Foreskin fibroblast (primary cell): ENCODE measurements at places on chromosomes 7 and 10.

DNA sequence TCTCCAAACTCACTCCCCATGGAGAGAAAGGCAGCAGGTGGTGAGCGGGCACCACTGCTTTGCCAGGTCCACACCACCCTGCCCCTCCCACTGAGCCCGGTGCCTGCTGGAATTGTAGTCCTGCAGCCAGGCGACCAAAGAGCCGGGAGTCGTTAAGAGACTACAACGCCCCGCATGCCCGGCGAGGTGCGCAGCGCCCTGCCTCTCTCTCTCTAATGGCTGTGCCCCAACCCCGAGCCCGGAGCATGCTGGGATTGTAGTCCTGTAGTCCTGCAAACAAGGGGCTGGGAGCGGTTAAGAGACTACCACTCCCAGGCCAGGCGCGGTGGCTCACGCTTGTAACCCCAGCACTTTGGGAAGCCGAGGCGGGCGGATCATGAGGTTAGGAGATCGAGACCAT lies 8.1 kb upstream of the ZNF727 start:
- DNase-seq, result no peak

DNA sequence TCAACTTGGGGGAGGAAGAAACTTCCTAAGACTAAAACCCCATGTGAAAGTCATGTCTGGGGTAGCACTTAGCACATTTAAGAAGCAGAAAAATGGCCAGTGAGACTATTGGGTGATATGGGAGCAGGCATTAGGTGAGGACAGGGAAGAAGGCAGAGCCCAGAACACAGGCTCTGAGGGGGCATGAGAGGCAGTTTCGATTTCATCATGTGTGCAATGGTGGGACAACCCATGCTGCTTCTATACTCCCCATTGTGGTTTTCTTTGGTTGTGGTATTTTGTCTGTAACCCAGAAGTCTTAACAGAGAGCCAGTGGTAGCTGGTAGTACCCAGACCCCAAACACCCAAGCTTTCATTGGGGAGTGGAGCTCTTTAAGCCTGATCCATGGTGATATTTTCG lies 752.0 kb downstream of the GRID1 start:
- no peak for DNase-seq

GRCh38 chr7:98165827-98166667 lies 45.2 kb upstream of the BHLHA15 start:
- DNase-seq, result peak; percentile 57

DNA sequence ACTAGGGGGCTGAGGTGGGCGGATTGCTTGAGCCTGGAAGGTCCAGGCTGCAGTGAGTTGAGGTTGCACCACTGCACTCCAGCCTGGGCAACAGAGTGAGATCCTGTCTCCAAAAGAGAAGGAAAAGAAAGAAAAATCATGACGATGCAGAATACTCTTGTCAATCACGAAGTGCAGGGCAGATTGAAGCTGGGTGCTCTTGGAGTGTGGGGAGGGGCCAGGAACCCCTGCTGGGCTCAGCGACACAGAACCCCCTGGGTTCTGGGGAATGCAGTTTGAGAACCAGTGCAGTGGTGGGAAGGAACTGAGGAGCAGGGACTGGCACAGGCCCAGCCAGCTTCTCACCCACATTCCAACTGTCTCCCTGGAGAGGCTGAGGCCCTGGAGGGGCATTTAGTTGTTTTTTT lies 10.8 kb upstream of the INTS1 start:
- DNase-seq, result no peak

DNA sequence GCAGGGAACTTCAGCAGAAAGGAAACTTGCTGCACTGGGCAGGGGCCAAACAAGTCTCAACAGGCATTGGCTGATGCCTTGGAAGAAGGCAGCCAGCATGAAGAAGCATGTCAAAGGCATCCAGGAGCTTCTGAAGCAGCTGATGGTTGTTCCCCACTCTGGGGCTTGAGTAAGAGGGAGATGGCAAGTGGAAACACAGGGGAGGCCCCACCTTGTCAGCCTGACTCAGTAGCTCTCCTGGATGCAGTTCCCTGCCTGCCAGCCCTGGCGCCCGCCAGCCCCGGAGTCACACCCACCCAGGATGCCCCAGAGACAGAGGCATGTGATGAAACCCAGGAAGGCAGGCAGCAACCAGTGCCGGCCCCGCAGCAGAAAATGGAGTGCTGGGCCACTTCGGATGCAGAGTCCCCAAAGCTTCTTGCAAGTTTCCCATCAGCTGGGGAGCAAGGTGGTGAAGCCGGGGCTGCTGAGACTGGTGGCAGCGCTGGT lies 96.5 kb downstream of the TACC2 start:
- no peak for DNase-seq

DNA sequence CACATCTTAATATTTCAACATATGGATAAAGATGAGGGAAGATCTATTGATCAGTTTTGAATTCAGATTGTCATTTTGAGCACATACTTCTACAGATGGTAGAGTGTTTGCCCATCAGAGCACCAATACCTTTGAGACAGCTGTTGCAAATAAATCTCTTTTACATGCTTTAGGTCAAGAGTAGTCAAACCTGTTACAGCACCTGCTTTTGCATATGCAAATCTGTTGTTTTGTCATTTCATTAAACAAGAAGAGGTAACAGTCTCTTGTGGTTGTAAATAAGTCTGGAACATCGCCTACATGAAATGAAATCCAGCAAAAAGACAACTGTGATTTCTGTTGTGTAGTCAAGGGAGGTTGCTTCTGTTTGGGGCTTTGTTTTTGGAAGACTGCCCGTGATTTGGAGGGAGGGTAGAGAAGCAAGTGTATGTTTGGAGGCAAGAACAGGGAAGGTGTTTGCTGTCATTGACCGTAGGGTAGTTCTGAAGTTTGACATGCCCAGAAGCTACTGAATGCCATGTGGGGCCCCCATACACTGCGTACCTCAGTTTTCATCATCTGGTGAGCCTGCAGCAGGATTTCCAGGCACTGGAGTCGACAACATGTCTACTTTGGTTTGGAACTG lies 233.6 kb upstream of the PPP1R3A start:
- DNase-seq, result no peak
